ENCODE measurements at places on chromosomes 7 and 10. TPM values are rescaled to one million over a fixed set of nuclear protein-coding genes. Genes with fewer than 3 reads are reported as not detected.

The SPOCK2 gene
- 5.1 TPM for total RNA-seq

The ANXA8 gene
- 8.2 TPM for total RNA-seq

The NME8 gene
- total RNA-seq = not detected

GRCh38 chr7:37672926-37673325 lies 10.6 kb upstream of the GPR141 start:
- no peak overlapping the region for H3K27ac ChIP-seq
- DNase-seq = no peak
- no peaks in the 10 kb centered on the region for H3K36me3 ChIP-seq
- no peaks in the 10 kb centered on the region for H3K4me1 ChIP-seq

DNA sequence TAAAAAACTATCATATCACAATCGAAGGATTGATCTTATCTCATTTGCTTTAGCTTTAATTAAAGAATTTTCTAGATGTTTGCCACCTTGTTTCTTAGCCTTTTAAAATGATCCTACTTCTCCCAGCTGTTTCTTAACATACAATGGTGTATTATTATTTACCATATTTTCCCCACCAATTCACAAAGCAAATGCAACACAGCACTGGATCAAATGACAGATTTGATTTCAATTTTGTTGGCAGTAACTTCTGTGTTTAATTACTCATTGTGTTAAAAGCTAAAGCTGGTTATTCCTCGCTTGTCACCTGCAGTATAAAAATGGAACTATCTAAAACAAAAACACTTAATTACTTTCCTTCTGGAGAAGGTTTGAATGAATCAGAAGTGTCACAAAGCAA lies 19.6 kb downstream of the SVIL start:
- H3K27ac ChIP-seq = no peak overlapping the region
- H3K4me1 ChIP-seq = no peaks in the 10 kb centered on the region
- no peak overlapping the region for H3K4me3 ChIP-seq
- H3K27me3 ChIP-seq = no peaks in the 10 kb centered on the region

DNA sequence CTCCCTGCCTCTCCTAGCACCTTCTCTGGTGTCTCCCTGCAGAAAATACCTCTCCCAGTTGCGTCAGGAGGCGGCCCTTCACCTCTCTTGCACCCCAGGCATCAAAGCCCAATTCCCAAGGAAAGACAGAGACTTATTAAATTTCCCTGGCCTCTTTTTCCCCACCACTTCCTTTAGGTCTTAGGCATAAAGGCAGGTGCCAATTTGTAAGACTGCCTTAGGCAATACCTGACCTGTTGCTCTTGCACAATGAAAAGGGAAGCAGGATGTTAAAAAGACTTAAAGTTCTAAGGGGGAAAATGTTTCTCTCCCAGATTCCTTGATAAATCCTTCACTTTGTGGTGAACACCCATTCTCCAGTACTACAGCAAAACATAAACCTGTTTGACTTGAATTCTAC lies 186.7 kb downstream of the SLC25A13 start:
- no peak overlapping the region for H3K4me3 ChIP-seq
- no peaks in the 10 kb centered on the region for H3K27me3 ChIP-seq
- DNase-seq = no peak
- H3K36me3 ChIP-seq = no peaks in the 10 kb centered on the region

DNA sequence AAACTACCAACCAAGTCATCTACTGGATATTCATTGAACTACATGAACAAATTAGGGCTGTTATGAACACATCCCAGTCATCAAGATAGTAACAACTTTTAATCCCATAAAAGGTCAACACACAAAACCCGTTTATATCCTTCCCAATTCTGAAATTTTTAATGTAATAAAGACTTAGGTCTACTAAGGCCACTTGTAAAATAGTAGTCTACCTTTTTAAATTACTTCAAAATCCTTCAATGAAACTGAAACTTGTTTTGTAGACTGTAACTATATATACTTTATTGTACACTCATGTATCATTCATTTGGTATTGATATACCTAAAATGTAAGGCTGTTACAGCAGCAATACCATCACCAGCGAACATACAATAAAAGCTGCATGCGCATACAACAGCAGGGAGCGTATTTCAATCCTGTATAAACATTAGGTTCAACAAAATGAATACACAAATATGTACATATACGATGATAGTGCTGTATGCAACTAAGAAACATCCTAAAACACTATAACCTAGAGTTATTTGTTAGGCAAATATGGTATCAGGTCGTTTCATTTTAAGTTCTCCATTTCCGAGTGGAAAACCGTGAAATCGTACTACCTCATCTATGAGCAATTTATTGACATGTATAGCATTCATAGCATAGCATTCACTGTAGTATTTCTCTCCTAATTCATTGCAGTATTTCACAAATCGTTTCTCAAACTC lies 973 bp downstream of the ATAD1 start:
- no peak for DNase-seq
- peak overlapping the region; percentile 77 for H3K4me3 ChIP-seq
- no peaks in the 10 kb centered on the region for H3K27me3 ChIP-seq
- peak overlapping the region; percentile 84 for H3K27ac ChIP-seq
- no peaks in the 10 kb centered on the region for H3K36me3 ChIP-seq

DNA sequence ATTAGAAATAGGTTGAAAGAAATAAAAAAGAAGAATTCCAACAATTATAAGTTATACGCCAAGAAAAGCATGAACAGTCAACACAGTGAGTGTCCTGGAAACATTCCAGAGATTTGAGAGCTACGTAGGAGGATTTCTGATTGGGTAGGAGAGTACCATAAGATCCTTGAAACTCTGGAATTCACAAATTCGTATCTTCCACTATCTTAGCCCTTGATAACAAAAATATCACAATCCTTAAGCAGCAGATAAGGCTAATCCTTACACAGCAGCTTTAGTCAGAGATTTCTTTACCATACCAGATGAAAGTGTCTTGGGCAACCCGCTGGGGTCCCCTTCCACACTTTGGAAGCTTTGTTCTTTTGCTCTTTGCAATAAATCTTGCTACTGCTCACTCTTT lies 8.2 kb downstream of the TPK1 start:
- H3K4me3 ChIP-seq = no peak overlapping the region
- H3K4me1 ChIP-seq = no peaks in the 10 kb centered on the region
- H3K27ac ChIP-seq = no peak overlapping the region
- no peaks in the 10 kb centered on the region for H3K27me3 ChIP-seq
- H3K36me3 ChIP-seq = no peaks in the 10 kb centered on the region

DNA sequence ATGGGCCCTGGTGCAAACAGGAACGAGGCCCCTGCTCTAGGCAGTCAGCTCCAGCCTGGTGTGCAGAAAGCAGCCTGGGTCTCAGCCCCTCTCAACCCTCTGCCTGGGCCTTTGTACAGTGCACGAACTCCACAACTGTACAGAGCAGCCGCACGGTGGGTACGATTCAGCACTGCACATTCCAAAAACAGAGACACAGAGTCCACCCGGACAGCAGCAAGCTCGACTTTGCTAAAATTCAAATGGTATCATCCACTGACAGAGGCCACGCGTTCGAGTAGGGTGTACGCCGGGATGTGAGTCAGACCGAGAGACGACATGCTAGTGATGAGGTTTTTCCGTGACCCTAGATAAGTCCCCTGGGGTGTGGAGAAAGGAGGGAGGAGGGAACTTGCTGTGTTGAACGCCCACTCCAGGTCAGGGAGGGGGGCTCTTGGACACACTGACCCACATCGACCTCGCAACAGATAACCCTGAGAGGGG lies 65.6 kb upstream of the PDGFA start:
- no peaks in the 10 kb centered on the region for H3K4me1 ChIP-seq
- H3K4me3 ChIP-seq = no peak overlapping the region
- H3K36me3 ChIP-seq = no peaks in the 10 kb centered on the region
- H3K27ac ChIP-seq = no peak overlapping the region

All from prostate gland (tissue), 2 donors.